Natural killer cell treated with Interleukin-12 subunit alpha and Interleukin-12 subunit beta and Interleukin-15 and Interleukin-18, amount 100 ng/mL, for 72 hours (primary cell): ENCODE measurements at places on chromosomes 11 and 22.

GRCh38 chr22:46915950-46916730, 153.7 kb downstream of the TBC1D22A start:
- no peak for DNase-seq

DNA sequence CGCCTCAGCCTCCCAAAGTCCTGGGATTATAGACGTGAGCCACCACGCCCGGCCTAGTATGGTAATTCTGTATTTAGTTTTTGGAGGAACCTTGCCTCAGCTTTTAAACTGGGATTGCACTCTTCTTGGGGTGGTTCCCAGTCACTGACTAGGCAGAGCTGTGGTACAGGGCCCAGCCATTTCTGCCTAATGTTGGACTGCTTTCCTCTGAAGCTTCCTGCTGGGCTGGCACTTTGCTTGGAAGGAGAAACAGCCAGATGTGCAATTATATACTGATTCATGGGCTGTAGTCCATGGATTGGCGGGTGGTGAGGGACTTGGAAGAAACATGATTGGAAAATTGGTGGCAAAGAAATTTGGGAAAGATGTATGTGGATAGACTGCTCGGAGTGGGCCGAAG, 17.6 kb upstream of the MCHR1 start:
- no peak for DNase-seq

- DNase-seq: no peak
Measured at GRCh38 chr11:11427140-11427539, 74.1 kb upstream of the CSNK2A3 start.

GRCh38 chr22:25669253-25670069, 72.5 kb upstream of the MYO18B start:
- no peak for DNase-seq

DNA sequence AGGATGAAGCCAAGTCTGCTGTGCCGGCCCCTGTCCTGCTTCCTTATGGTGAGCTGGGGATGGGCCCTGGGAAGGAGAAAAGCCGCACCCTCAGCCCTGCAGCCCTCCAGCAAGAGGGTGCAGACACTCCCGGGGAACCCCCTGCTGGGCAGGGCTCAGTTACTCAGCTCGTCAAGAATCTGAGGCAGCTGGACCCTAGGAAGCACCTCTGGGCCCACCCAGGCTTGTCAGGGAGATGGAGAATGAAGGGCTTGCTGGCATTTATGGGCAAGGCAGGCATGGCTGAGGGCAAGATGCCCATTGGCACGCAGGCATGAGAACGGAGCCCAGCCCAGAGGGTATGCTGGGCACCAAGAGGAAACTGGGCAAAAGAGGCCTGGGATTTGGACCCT, 12.9 kb downstream of the RELT start:
- no peak for DNase-seq
